ENCODE measurements at places on chromosomes 3 and 15. TPM values are rescaled to one million over a fixed set of nuclear protein-coding genes. Genes with fewer than 3 reads are reported as not detected.

DNA sequence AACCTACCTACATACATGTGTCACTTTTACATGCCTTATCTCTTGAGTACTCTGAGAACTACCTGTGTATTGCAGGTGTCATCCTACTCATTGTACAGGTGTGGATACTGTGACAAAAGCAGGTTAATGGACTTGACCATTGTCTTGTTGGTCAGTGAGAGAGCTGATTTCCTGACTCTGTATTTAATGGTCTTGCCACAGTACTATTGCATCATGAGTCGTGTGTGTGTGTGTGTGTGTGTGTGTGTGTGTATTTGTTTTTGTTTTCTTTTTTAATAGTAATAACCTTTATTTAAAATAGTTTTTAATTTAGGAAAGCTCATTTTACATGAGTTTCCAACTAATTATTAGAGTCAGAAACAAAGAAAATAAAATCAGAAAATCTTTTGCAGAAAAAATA lies 7.7 kb downstream of the SELENOT start:
- no peak for DNase-seq

- no peak for DNase-seq
Measured at GRCh38 chr15:52415628-52416027, 113.1 kb downstream of the MYO5A start.

GRCh38 chr15:77040673-77041072 lies 30.2 kb downstream of the TSPAN3 start:
- DNase-seq: no peak

- no peak for DNase-seq
Measured at GRCh38 chr15:68479870-68480269, 47.9 kb upstream of the ITGA11 start.

FBXO40 gene
- polyA plus RNA-seq: 0.02 TPM

- DNase-seq: no peak
Measured at GRCh38 chr3:174204765-174205164, 654.4 kb upstream of the NAALADL2 start.

ANKDD1A gene
- 4.5 TPM for polyA plus RNA-seq

ECT2 gene
- 37.7 TPM for polyA plus RNA-seq

GRCh38 chr3:27219127-27219845 lies 149.9 kb downstream of the NEK10 start:
- no peak for DNase-seq

SLC6A1 gene
- 1.7 TPM for polyA plus RNA-seq

CD86 gene
- 2.0 TPM for polyA plus RNA-seq

DNA sequence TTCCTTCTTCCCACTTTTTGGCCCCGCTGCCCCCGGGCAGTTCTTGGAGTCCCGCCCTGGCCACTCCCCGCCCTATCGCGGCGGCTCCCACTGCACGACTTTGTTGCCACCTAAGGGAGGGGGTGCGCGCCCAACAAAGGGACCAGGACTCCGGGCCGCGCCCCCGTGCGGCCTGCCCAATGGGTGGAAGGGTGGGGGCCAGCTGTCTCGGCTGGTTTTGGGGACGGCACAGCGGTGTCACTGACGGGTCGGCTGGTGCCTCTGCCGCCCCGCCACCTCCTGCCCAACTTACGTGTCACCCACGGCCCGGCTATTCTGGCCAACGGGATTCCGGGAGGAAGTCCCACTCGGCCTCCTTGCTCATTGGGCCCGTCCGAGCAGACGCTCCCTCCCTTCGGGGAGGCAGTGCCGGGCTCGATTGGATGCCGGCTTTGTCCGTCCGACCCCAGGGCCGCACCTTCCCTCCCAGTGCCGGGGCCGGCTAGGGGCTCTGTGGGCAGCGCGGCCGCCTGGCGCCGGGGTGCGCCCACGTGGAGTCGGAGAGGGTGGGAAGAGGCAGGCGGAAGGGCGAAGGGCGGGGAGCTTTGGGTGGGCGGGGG lies at the start of gene GOLIM4:
GOLIM4 (minus strand) TSS at position 314 of the 599 bp plus-strand sequence. CDS start 639 bp downstream, outside the sequence.
- DNase-seq: peak; percentile 90

Measured in left renal cortex interstitium (tissue), 4 donors.